ENCODE measurements at places on chromosomes 5 and 9.

- DNase-seq: peak; percentile 33
These were observed 36.3 kb upstream of the TRPM3 start for GRCh38 chr9:71157731-71158130.

GRCh38 chr9:113581865-113582697, 118.6 kb downstream of the RGS3 start:
- DNase-seq: peak; percentile 84

- DNase-seq: no peak
These were observed 28.1 kb downstream of the NTRK2 start for GRCh38 chr9:84697509-84698114.

- DNase-seq: no peak
These were observed 869.2 kb upstream of the DMAC1 start for GRCh38 chr9:8668751-8669150.

DNA sequence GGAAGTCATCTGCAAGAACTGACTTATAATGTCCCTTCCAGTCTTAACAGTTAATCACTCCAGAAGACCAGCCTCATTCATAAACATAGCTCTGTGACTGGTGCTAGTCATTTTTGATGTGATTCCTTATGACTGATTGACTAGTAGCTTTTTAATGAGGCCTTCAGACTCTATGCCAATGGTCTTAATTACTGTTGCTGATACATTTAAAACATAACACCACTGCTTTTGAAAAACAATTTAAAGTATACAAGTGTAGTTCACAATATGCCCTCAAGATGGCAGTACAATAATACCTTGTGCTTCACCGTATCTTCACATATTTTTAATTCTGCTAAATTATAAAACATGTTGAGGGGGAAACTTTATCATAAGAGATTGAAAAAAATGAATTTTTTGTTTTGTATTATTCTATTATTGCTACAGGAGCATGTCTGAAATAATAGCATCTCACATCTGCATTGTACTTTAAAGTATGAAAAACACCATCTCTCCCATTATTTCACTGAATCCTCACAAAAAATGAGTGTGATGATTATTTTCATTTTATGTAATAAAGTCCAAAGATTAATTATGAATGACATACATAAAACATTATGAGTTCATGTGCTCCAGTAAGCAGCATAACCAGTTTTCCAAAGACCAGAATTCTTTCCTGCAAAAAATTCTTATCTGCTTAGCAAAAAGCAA, 55.2 kb upstream of the SHISAL2B start:
- no peak for DNase-seq

DNA sequence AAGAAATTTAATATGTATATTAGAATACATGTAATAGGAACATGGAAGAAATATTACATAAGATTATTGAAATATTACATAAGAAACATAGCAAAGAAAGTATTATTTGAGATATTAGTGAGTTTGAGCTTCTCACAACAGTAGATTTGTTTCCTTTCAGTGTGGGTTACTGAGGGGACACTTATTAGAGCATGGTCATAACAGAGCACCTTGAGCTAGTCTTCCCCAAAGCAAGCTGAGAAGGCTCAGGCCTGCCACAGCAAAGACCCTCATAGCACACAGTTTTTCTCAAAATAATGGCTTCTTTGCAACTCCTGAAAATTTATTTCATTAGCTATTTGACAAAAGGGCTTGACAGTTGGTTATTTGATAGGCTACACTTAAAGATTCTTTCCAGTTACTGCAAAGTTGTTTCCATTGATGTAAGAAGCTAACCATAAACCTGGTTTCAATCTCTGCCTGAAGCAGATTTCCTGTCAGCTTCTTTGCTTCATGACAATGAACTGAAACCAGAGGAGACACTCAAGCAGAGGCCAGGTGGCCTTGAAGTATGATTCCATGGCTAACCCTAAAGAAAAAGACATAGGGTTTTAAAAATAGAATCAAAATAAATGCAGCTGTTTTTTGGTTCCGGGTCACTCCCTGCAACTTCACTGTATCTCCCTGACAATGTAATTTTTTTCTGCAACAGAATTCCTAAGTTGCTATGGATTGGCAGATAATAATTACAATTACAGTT, 68.6 kb downstream of the ERMP1 start:
- DNase-seq: no peak

DNA sequence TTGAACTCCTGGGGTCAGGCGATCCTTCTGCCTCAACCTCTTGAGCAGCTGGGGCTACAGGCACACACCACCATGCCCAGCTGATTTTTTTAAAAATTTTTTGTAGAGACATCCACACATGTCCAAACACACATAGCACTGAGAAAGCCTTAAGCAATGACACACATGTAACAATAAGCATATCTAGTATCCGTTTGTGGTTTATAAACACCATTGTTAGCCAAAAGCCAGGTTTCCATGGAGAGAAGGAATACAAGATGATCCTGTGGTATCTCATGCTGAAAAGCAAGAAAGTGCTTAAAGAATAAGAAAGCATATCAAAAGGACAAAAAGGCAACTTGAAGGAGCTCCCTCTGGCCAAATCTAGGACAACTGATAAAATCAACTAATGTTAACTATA, 29.7 kb upstream of the SLC1A3 start:
- no peak for DNase-seq

DNA sequence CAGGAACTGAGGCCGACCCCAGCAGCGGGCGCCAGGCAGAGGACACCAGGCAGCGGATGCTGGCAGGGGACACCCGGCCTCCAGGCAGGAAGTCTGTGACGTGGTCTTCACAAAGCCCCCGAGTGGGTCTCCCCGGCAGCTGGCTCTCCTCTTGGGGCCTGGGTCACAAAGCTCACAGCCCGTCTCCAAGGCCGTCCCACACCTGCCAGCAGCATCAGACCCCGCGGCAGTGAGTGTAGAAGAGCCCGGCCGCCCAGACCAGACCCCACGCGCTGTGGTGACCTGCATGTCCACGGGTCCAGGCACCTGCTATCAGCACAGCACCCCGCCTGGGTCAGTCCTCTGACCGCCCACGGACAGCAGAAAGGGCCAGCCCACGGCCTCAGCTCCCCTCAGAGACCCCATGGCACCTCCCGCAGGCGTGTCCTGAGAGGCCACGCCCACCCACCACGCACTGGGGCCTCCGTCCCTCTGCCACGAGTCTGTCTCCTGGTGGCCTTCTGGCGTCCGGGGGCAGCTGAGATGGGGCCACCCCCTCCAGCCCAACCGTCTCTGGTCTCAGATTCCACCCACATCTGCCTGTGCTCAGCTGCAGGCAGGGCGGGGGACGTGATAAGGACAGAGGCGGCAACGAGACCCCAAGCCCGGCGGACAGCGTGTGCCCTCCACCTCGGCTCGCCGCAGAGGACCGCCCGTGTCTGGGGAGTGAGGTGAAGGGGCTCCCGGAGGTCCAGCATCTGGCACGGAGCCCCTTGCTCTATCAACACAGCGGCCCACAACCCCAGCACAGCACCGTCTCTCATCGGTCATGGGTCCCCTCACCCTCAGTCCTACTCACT, 34.2 kb downstream of the EXD3 start:
- no peak for DNase-seq

GRCh38 chr5:90562341-90562740, 3.7 kb downstream of the ADGRV1 start:
- no peak for DNase-seq

DNA sequence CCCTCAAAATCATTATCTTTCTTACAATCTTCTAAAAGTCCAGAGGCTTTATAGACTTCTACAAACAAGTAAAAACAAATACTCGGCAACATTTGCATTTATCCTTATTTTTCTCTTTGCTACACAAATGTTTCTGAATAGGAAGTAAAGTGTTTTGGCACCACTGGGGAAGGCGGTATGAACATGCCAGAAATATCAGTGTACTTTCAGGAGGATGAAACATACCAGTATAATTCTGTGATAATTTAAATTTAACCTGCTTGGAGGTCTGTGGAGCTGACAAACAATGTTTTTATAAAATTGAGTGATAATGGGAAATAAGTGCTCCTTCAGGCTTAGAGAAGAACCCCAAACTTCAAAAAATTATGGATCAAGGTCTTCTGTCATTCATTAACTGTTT, 51.8 kb downstream of the MRPS27 start:
- DNase-seq: no peak

DNA sequence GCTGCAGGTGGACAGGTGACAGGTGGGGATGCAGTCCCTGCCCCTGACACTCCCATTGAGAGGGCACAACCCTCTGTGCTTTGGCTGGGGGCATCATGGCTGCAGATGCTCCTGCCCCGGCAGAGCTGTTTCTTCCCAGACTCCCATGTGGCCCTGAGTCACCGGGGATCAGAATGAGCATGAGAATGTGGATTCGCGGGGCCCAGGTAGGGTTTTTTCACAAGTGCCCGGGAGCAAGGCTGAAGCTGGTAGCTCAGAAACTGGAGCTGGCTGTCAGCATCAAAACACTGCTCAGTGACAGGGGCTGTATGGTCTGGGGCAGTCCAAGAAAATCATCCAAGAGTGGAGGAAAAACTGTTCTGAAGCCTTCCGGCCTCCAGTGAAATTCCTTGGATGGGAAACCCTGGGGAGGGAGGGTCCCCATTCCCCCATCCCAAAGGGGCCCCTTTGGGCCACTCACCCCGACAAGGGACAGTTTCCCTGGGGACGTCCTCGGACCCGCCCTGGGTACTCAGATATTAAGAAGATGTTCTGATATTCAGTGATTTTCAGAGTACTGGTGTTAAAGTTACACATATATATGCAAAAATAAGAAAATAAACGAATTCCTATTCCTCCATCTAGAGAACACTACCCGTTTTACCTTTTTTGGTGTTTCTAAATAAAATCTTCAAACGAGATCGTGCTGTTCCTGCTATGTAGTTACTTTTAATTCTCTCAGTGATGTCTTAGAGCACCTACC, 120.1 kb upstream of the LPCAT1 start:
- DNase-seq: no peak

GRCh38 chr5:142684508-142685041, 1.3 kb downstream of the FGF1 start:
- DNase-seq: peak; percentile 97

- DNase-seq: no peak
These were observed 47.8 kb downstream of the PAM start for GRCh38 chr5:102802708-102803458.

- no peak for DNase-seq
These were observed 15.6 kb downstream of the NIM1K start for GRCh38 chr5:43207601-43208000.

DNA sequence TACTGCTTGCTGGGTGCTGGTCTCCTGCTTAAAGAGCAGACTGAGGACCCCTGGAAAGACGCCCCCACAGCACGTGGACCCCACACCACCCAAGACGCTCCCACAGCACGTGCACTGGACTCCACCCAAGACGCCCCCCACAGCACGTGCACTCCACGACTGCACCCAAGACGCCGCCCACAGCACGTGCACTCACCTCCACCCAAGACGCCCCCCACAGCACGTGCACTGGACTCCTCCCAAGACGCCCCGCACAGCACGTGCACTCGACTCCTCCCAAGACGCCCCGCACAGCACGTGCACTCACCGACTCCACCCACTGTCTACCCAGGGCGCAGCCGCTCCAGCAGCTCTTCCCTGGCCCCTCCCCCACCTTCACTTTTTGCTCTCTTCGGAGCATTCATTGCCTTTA, 50.5 kb downstream of the EHMT1 start:
- DNase-seq: no peak

GRCh38 chr5:2270467-2270866, 387.7 kb upstream of the IRX4 start:
- no peak for DNase-seq

GRCh38 chr5:171442287-171443042, 23.0 kb downstream of the FGF18 start:
- no peak for DNase-seq

DNA sequence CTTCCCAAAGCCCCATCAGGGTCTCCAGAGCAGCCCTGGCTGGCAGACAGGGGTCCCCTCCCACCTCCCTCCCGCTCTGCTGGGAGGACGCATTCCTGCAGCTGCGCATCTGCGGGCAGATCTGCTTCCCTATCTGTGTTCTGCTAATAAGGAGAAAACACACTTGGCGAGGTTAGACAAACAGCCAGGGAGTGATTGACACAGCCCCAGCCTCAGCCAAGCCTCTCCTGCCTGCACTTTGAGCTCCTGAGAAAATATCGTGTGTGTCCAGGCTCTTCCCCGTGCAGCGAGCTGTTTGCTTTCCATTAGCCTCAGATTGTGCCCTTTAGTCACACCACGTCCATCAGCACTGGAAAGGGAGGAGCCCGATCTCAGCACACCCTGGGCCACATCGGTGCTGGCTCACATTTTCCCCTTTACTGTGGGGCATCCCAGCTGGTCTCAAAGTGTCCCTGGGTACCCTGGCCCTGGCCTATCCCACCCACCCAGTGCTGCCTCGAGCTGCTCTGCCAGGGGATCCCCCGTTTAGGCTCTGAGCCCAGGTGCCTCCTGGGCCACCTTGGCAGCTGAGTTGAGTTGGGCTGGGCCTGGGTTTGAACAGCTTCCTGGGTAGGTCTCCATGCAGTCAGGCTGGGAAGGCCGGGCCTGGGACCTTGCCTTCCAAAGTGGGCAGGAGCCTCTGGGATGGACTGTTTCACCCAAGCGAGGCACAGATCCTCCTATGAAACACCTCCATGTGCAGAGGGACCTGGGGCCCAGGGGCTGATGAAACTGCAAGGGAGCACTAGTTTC, 61.1 kb downstream of the BARX1 start:
- DNase-seq: no peak

DNA sequence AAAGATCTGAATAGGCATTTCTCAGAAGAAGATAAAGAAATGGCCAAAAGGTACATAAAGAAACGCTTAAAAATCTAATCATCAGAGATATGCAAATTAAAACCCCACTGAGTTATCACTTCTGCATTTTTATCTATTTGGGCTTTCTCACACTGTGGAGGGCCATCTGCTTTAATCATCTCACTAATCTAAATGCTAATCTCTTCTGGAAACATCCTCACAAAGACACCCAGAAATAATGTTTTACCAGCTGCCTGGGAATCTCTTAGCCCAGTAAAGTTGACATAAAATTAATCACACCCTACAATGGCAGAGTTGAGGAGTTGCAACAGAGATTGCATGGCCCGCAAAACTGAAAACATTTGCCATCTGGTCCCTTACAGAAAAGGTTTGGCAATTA, 407.9 kb upstream of the CYLC2 start:
- DNase-seq: no peak

DNA sequence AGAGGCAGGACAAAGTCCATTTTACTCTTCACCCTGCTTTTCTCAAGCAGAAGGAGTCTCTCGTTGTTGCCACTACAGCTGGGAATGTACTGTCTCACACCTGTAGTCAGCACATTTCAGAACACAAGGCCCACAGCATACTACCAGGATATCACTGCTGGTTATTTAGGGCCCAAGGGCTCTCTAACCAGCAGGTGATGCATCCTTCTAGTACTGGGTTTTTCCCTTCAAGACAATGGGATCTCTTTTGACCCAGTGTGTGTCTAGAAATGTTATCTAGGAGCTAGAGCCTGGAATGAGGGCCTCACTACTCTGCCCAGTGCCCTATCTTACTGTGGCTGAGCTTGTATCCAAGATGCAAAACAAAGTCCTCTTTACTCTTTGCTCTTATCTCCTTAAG, 235.1 kb upstream of the PRR16 start:
- DNase-seq: no peak

DNA sequence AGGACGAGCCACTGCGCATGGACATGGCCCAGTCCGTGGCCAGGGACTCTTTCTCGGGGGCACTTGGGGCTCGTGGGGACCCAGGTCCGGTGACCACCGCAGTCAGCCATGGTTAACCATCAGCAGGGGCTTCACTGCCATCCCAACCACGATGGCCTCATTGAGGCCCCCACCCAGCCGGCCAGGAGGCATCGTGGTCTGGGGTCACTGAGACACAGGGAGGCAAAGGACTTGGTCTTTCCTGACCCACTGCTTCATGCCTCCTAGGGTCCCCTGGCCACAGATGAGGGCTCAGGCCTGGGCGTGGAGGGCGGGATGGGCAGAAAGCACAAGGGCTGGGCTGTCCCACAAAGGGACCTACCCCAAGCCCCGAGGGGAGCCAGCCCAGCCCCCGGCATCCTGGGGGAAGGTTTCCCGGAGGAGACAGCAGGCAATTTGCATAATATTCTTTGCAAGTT, 6.6 kb downstream of the NACC2 start:
- no peak for DNase-seq
